ENCODE measurements at places on chromosomes 13 and 19.

DNA sequence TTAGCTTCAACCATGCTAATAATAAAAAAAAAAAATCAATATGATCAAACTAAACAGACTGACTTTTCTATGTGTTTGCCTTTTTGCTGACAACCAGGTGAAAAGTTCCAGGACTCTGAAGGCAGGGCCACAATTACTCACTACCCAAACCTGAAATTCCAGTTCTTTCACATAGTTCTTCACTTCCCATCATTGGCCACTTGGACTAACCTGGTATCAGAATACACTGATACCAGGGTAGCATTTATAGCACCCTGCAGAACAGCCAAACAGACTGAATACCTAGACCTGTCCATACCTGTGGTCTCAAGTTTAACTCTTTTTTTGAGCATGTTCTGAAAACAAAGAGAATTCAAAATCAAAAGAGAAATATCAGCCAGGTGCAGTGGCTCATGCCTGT lies 25.1 kb downstream of the ELF1 start:
- no peak for DNase-seq

- DNase-seq: no peak
These were observed 23.1 kb upstream of the SPRY2 start for GRCh38 chr13:80363890-80364503.

GRCh38 chr13:51697181-51697580 lies 106.8 kb downstream of the DHRS12 start:
- no peak for DNase-seq

DNA sequence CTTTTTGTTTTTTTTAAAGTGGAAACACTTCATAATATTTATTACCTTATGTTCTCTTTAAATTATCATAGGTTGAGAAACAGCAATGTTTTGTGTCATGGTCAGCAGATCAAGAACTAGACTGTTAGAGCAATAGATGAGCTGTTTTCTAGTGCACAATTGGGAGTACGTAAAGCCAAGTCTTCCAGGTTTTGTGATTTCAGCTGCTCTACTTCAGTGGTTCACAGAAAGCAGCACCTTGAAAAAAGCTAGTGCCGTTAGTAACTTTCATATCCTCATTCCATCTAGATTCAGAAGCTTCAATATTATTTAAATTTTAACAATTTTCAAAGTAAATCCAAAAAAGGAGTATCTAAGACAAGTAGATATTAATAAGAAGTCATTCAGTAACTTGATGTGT lies 1.9 kb downstream of the GPR18 start:
- no peak for DNase-seq

- DNase-seq: no peak
These were observed 8.9 kb upstream of the ZNF527 start for GRCh38 chr19:37361994-37362393.

GRCh38 chr19:29326351-29326750 lies 113.4 kb upstream of the UQCRFS1 start:
- DNase-seq: no peak

DNA sequence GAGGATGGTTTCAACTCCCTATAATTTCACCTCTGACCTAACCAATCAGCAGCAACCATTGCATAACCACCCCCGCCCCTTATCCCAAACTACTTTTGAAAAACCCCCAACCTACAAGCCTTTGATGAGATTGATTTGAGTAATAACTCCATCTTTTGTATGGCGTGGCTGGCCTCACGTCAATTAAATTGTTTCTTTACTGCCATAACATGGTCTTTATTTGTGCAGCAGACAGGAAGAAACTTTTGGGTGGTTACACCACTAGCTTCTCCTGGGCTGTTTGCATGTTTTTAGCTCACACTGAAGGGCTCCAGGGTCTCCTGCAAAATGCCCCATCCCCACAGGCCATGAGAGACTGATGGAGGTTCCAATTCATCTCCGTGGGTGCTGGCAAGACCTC lies 34.0 kb upstream of the PEG3 start:
- no peak for DNase-seq

DNA sequence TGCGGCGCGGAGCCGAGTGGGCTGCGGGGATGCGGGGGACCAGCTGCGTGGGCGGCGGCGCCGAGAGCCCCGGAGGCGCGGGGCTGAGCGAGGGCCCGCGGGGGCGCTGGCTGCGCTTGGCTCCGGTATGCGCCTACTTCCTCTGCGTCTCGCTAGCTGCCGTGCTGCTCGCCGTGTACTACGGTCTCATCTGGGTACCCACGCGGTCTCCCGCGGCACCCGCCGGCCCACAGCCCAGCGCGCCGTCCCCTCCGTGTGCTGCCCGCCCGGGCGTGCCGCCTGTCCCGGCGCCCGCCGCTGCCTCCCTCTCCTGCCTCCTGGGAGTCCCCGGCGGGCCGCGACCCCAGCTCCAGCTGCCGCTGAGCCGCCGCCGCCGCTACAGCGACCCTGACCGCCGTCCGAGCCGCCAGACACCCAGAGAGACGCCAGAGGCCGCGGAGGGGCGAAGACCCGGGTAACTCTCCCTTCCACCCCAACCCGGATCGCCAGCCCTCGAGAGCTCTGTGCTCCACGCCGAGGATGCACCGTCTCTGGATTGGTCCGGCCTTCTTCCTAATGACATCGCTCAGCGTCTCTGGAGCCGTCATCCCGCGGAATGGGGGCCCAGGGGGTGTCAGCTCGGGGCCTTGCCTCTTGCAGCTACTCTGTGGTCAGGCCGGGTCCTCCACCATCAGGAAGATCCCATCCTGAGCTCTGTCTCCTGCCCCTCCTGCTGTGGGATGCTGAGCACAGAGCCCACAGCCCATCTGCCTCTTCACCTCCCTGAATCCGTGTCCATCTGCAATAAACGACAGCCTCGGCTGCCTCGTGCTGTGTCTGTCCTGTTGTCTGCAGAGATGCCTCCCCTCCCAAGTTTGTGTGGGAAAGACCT lies 441 bp downstream of the INAFM1 start:
- DNase-seq: no peak

- no peak for DNase-seq
These were observed 6.1 kb downstream of the DHRS12 start for GRCh38 chr13:51797664-51798488.
